Stimulated activated CD8-positive, alpha-beta memory T cell treated with anti-CD3 and anti-CD28 coated beads, Interleukin-4, amount 100 ng/mL, for 1 hour (primary cell): ENCODE measurements at places on chromosomes 2 and 18.

DNA sequence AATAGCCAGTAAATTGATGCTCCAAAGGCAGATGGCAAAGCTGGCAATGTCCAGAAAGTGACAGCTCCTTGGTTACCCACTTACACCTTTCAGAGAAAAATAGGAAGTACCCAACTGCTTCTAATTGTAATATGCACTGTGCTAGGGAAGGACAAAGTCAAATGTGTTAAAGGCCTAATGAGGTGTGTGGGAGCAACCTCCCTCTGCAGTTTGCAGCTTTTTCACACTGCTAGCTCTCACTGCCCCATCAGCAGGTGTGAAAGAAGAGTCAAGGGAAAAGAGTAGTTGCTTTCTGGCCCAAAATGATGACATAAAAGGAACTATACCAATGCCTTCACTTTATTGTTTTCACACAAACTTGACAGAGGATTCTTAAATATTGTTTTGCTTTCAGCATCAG is 284.1 kb upstream of the SETBP1 start:
- DNase-seq: no peak

DNA sequence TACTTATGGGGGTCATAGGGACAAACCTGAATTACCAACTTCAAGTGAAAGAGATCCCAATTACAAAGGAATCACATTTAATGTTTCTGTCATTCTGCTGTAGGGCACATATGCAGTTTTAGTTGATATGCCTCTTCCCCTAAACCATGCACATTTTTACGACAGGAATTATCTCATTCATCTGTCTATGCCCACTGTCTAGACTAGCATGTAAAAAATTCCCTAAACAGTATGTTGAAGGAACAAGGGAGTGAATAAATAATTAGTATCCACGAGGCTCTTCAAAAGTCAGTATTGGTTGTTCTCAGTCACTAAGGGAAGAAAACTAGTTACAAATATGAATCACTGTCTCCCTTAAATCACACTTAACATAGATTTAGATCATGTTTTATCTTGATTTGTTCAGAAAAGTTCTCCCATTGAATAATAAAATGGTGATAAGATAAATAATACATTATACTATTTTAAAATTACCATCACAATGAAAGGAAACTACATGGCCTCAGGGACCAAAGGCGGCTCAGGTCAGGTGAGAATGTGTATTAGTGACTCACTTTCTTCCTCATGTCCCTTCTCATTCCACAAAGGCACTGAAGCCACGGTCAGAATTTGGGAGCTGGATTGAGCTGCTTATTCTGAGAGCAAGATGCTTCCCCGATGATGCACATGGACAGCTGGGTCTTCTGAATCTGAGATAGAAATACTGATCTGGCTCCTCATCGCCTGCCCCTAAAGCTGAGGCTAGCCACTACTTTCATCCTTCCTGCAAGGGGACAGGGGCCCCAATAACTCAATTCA is 29.1 kb downstream of the DYM start:
- no peak for DNase-seq

- no peak for DNase-seq
Observed at GRCh38 chr2:214593727-214594126, 182.9 kb downstream of the VWC2L start.

GRCh38 chr2:221478485-221478863 is 93.6 kb downstream of the EPHA4 start:
- no peak for DNase-seq

DNA sequence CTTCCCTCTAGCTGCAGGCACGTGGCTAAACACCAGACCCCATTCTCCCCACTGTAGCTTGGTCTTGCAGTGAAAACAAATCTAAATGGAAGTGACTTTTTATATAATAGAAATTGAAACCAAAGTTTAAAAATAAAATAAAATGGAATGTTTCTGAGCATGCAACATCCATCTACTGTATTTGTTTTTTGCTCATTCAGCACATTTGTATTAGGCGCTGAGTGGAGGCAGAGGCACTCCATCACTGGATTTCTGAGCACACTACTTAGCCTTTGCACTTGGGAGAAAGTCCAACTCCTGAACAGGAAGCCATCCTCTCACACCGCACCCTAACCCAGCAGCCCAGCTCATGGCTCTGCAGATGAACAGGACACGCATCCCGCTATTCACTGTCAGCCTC is 37.8 kb upstream of the POU3F3 start:
- DNase-seq: no peak

DNA sequence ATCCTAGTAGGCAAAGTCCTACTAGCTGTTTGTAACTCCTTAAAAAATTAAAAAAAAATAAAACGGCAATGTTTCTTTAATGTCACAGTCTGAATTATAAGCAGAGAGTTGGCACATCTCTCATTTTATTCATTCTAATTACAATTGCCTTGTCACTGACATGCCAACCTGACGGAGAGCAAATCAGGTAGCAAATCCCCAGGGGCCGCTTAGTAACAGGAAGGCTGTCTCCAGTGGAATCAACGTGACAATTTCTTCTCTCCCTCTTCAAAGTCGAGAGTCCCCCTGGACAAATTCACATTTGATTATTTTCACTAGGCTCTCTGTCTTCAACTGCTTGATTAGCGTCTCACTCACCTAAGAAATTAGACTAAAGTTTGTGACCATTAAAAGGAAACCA is 1598.9 kb upstream of the PIK3C3 start:
- no peak for DNase-seq

- no peak for DNase-seq
Observed at GRCh38 chr2:16487686-16488085, 177.9 kb downstream of the CYRIA start.

GRCh38 chr2:163723348-163723747 is 12.5 kb downstream of the FIGN start:
- no peak for DNase-seq

DNA sequence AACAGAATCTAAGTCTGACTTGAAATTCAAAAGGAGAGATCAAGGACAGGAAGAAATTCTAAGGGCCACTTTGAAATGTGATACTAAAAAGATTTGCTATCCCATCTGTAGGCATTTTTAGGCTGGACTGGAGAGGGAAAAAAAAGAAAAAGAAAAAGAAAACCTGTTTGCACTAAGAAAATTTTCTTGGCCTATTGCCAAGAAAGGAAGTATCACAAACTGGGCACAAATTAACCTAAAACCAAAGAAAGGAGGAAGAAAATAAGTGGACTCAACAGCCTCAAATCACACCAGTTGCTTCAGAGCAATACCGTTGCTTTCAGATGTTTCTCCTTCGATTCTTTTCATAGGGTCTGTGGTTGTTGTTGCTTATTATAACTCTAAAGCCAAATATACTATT is 287.9 kb upstream of the VRK2 start:
- no peak for DNase-seq

DNA sequence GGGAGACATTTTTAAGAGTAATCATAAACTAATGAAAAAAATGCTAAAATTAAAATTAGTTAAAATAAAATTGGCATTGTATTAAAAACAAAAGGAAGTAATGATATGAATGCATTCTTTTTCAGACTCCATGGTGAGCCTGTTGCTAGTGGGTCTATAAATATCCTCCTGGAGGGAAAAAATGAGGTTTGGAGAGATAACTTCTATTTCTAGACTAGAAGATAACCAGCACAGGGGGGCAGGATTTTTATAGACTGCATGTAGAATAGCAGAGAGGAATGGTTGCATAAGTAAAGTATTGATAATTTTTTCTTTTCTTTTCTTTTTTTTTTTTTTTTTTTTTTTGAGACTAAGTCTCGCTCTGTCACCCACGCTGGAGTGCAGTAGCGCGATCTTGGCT is 835.8 kb upstream of the VRK2 start:
- no peak for DNase-seq

DNA sequence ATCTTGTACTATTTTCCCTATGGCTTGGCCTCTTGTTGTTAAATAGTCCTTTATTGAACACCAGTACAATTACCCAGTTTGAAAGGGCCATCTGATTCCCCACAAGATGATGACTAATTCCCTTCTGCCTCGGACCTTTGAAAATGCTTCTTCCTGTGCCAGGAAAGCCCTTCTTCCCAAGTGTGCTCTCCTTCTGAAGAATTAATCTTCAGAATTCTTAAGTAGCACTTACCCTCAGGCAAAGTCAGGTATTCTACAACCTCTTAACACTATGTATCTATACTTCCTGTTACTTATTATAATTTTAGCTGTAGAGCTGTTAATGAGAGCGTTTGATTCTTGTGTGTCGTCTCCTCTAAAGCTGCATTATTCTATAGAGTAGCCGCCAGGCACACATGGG is 28.6 kb upstream of the MEX3C start:
- DNase-seq: no peak

GRCh38 chr2:191479680-191480023 is 198.3 kb upstream of the NABP1 start:
- DNase-seq: no peak

- no peak for DNase-seq
Observed at GRCh38 chr18:7459851-7460770, 107.0 kb upstream of the PTPRM start.

DNA sequence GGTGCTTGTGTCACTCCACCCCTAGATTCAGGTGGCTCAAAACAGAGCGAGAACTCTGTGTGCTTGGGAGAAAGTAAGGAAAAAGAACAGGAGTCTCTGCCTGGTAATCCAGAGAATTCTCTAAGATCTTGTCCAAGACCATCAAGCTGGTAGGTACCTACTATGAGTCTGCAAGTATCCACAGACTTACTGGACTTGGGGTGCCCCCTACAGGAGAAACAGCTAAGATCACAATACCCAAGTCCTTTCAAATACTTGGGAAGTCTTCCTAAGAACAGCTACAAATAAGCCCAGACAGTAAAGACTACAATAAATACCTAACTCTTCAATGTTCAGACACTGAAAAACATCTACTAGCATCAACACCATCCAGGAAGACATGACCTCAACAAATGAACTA is 1143.6 kb upstream of the ACVR2A start:
- DNase-seq: no peak

GRCh38 chr2:22826703-22827102 is 558.3 kb upstream of the KLHL29 start:
- no peak for DNase-seq

GRCh38 chr2:219140722-219141121 is 19.9 kb downstream of the NHEJ1 start:
- DNase-seq: no peak

DNA sequence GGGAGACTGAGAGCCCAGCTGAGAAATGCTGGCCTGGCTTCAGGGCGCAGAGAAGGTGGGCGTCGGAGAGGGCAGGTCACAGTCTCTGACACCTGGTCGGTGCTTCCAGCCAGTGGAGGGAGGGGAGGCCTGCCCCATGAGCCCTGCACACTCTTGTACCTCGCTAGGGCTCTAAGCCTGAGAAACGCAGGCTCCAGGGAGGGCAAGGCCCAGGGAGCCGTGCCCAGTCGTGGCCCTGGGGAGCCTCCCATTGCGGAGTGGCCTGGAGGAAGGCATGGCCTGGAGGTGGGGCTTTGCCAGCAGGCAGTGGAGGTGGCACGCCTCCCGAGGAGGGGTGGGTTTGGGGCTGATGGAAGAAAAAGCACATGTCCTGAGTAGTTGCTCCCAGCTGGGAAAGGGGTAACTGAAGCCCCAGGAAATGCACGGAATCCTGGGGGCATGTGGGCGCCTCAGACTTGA is 39.0 kb downstream of the MTERF4 start:
- no peak for DNase-seq

DNA sequence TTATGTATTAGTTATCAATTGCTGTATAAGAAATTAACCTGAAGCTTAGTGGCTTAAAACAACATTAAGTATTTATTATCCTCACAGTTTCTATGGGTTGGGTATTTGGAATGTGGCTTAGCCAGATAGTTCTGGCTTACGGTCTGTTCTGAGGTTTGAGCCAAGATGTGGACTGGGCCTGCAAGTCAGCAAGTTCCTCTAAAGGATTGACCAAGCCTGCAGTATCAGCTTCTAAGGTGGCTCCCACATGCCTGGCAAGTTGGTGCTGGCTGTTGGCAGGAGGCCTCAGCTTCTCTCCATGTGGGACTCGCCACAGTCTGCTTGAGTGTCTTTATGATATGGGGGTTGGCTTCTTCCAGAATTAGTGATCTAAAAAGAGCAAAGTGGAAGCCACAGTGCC is 45.0 kb upstream of the TCF4 start:
- DNase-seq: no peak

DNA sequence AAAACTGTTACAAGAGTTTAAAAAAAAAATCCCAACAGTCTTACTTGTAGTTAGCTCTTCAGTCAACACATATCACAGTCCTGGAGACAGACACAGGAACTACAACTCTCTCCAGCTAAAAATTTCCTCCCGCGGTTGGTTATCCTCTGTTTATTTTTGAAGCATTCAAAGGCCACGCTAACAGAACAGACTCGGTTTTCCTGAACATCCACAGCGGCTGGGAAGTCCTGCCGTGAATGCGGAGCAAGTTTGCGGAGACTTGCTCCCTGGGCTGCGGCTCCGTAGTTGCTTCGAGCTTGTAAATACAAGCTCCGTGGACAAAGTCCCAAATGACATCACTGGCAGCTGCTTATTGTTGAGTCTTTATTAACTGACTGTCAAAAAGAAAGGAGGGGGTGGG is at the start of gene NCKAP5:
Gene NCKAP5, minus strand, starts transcription at position 292 of the 400 bp plus-strand sequence. CDS start 50,937 bp downstream, outside the sequence.
- DNase-seq: no peak

GRCh38 chr2:235580426-235581157 is 86.7 kb downstream of the AGAP1 start:
- DNase-seq: no peak

DNA sequence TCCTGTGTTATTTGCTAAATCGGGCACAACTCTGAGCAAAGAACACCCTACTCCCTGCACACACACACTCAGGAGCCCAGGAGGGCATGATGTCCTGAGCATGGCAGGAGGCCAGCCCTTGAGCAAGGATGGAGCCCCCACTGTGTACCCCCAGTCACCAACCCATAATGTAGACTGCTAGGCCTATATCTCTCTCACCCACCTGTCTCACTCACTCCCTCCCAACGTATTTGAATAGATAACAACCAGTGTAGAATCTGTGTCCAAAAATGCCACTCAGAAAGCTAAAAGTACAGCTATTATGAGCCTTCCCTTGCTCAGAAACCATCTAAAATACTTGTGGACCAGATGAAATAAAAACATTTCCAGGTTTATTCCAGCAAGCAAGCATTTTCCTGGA is 29.3 kb downstream of the MERTK start:
- no peak for DNase-seq

DNA sequence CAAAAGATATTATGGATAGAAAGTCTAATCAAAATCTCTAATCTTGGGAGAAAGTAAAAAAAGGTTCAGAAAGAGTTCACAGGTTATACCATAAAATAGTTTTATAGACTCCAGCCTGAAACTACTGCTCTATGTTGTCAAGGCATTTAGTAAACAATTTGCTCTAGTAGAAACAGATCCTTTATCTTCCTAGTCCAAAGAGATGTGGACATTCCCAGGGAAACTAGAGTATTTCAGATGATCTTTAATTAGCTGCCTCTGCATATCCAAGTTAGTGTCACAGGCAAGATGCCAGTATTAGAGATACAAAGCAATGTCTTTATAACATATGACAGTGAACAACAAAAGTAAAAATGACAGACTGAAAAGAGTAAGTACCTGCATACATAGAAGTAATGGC is 708.6 kb downstream of the CCDC85A start:
- DNase-seq: no peak

DNA sequence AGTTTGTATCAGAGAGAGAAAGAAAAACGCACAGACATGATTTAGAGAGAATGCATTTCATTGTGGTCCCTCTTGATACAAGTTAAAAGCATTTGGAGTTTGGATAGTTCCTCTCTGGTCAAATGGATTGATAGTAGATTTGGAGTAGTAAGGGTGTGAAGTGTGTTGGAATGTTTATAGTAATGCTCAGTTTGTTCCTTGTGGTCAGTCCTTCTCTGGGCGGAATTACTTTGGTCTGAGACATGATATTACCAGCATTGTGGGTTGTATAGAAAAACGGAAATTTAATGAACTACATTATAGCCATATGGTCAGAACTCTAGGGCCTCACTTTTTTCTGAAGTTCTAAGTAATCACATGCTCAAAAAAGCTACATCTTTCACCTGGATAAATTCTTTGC is 178.9 kb downstream of the AGAP1 start:
- no peak for DNase-seq
